ENCODE measurements at places on chromosomes 12 and 14.

GRCh38 chr12:112635036-112635435 is 156.5 kb upstream of the RPH3A start:
- DNase-seq, result no peak

DNA sequence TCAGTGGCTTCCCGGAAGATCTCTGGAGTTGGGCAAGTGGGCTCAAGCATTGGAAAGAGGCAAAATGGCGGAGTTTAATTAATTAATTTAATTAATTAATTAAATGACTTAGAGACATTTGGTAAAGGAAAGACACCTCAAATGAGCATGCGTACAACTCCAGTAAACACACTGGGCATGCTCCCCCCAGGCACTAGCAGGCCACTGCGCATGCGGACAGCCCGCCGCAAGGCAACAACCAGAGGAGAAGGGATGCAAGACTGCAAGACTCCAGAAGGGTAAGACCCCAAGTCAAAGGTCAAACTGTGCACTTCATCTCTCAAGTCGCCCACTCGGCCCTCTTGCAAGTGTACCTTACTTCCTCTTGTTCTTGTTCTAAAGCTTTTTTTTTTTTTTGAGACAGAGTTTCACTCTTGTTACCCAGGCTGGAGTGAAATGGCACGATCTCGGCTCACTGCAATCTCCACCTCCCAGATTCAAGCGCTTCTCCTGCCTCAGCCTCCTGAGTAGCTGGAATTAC is 57.8 kb upstream of the PSMC1 start:
- DNase-seq, result no peak

GRCh38 chr12:55996715-55997534 is at the start of gene SUOX:
Gene SUOX, plus strand, starts transcription at chr12:55997276. Its CDS starts 4,946 bp downstream, at chr12:56002222.
- peak; percentile 22 for DNase-seq

- DNase-seq, result no peak
Observed at GRCh38 chr12:59041241-59042121, 121.2 kb upstream of the LRIG3 start.

DNA sequence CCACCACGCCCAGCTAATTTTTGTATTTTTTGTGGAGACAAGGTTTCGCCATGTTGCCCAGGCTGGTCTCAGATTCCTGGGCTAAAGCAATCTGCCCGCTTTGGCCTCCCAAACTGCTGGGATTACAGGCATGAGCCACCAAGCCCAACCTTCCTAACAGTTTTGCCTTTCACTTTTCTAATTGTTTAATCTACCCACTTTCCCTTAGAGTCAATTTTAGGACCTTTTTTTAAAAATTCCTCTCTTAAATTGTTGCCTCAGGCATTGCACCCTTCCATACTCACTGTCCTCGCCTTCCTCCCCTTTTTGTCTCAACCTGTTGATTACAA is 11.5 kb downstream of the ZFHX2 start:
- DNase-seq, result no peak

DNA sequence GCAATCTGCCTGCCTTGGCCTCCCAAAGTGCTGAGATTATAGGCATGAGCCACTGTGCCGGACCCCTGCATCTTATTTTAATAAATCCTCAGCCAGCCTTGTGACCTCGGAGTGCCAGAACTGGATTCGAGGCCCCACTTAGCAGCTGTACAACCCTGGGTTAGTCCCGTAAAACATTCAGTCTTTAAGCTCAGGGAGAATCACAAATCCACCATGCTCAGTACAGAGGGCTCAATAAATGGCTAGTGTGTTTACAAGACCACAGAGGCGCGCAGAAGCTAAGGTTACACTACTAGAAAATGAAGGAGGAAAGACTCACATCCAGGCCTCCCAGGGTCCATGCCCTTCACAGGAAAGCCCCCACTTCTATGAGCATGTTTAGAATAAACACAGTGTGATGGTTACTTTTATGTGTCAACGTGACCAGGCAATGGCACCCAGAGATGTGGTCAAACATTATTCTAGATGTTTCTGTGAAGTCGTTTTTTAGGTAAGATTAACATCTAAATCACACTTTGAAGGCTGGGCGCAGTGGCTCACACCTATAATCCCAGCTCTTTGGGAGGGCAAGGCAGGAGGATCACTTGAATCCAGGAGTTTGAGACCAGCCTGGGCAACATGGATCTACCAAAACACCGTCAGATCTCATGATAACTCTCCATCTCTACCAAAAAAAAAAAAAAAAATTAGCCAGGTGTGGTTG is 55.3 kb downstream of the CLMN start:
- DNase-seq, result no peak

GRCh38 chr14:96949594-96949993 is 152.4 kb downstream of the VRK1 start:
- DNase-seq, result no peak

GRCh38 chr12:54460317-54460923 is 13.0 kb downstream of the GTSF1 start:
- DNase-seq, result no peak

- DNase-seq, result no peak
Observed at GRCh38 chr12:102564026-102564425, 83.7 kb upstream of the IGF1 start.

DNA sequence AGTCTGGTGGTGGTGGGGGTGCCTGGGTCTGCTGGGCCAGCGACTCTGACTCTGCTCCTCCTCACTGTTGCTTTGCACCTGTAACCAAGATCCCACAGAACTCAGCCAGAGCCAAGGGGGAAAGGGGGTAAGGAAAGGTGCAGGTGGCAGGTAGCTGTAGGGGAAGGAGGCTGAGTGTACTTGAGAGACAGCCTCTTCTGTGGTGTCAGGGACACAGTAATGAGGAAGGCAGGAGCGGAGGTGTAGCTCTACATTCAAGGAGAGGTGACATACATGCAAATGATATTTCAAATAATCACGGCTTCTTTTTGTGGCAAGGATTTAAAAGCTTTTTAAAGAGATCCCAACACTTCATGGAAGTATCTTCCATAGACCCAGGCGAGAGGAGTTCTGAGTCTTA is 23.4 kb downstream of the TESPA1 start:
- DNase-seq, result no peak

DNA sequence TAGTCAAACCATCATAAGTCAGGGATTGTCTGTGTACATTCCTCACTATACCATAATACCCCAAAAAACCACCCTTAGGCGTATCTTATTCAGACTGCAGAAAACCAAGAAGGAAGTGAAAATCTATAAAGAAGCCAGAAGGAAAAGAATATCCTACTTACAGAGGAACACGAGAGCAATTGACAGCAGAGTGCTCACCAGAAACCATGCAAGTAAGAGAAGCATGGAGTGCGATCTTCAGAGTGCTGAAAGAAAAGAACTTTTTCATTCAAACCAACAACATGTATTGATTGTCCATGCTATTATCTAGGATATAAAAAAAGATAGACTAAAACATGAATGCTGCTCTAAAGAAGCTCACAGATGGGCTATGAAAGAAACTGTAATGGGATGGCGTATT is 50.8 kb downstream of the STXBP6 start:
- DNase-seq, result no peak

- no peak for DNase-seq
Observed at GRCh38 chr12:68768431-68768939, 22.5 kb downstream of the SLC35E3 start.

GRCh38 chr14:54742492-54743350 is 159.9 kb downstream of the GCH1 start:
- no peak for DNase-seq

DNA sequence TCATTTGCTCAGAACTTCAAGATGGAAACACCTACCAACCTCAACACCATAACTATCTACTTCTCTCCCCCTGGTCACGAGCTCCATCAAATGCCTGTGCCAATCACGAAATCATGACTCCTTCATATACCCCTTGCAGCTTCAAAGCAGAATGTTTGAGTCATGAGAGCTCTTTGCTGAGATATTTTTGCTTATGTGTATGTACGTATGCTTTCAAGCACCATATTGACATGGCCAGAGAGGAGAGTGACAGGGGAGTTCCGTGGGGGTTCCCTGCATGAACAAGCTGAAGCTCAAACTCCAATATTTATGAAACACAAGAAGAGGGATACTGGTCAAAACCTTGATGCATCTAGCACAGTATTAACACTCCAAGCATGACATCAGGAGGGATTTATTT is 374.4 kb downstream of the DPF3 start:
- DNase-seq, result no peak

DNA sequence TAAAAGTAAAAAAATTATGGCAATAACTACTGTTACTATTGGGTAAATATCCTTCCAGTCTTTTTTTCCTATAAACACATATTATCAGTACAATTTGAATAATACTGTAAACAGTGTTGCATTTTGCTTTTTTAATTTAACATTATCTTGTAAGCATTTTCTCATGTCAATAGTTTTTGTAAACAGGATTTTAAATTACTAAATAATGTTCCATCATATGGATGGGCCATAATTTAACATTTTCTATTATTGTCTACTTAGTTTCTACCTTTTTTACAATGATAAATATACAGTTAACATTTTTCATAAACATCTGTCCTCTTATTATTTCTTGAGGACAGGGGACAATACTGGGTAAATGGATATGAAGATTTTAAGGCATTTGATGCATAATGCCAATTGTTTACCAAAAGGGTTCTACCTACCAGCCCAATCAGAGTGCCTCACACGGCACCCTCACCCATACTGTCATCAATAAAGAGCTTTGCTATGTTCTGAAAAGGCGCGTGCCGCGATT is 759 bp upstream of the ACVR1B start:
- no peak for DNase-seq

- no peak for DNase-seq
Observed at GRCh38 chr12:67833602-67834001, 155.6 kb upstream of the IFNG-AS1 start.

DNA sequence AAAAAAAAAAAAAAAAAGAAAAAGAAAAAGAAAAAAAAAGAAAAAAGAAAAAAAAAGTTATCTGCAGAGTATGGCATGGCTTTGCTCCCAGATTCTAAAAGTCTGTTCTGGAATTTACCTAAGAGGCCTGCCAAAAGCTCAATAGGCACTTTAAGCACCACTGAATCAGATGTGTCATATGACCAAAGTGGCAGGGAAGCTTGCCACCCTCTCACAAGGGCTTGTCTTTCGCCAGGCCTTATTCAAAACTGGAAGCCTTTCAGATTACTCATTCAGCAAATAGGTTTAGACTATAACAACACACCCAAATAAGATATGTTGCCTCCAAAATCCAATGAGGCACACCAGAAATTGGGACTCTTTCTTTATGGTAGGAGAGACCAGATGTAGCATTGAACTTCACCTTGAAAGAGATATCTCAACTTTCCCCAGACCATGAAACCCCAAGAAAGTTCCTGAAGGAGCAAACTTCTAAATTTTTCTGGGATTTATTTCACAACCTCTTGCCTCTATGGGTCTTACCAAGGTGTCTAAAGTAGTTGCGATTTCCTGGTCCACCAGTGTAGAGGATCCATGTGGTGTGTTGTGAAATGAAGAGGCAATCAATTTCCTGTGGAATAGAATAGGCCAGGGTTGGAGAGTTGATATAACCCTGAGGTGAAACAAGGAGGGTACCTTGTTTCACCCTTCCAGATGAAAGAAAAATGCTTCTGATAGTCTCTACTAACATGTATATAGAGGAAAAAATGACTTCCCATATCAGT is 218.8 kb downstream of the DAD1 start:
- DNase-seq, result no peak

- DNase-seq, result no peak
Observed at GRCh38 chr12:109900752-109901580, 892 bp downstream of the TCHP start.

DNA sequence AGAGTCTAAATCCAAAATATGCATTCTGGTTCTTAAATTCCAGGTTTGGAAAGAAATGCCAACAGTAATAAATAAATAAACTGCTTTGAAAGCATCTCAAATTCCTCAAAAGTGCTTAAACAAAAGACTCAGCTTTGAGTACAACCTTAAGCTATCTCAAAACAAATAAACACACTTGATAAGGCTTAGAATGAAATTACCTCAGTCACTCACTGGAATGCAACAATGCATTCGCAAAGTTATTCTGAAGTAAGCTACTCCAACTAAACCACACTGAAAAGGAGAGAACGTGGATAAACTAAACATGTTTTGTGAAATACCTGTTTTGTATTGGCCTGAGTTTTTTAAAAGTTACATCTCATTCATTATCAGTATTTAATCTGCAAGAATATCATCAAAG is 1.2 kb downstream of the SPTSSA start:
- DNase-seq, result no peak

- no peak for DNase-seq
Observed at GRCh38 chr14:31745741-31746140, 184.5 kb downstream of the NUBPL start.

DNA sequence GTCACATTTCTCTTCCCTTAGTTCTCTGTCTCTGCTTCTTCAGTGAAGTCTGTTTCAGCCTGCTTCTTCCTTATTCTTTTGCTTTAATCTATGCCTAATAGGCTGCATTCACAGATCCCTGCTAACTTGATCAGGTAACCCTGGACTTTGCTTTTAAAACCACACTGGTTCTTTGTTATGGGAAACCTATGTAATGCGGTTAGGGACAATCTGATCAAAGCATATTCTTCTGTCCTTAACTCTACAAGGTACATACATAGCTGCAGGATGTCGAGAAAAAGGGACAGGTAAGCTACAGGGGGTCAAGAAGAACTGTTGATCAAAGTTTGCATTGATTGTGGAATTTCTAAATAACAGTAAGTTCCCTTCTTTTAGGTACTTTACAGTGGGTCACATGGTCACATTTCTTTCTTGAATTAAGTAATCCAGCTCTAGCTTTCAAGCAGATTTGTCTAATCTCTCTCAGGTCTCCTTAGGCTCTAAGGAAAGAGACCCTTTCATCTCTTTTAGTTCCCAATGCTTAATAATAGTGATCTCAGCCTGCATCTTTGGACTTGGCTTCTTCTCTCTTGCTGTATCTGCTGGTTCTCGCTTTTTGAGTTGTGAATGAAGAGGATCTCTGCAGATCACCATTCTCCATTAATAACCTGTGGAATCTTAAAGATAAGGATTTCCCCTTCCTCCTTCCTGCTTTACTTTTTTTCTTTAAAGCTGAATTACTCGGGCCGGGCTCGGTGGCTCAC is 3.8 kb downstream of the COPZ1 start:
- DNase-seq, result no peak

- no peak for DNase-seq
Observed at GRCh38 chr12:73187765-73188164, 915.6 kb downstream of the TRHDE start.

DNA sequence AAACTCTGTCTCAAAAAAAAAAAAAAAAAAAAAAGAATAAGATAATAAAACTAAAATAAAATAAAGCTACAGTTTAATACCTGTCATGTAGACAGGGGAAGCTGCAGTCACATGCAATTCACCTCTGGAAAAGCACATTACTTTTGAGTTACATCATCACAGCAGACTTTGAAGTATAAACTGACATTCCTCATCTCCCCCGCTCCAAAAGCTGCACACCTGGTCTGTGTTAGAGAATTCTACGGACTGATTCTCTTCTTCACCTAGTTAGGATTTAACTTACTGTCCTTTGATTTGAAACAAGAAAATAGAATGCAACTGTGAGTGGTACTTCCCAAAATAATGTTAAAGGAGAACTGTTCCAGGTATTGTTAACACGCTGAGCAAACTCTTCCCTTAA is 25.1 kb downstream of the SPPL3 start:
- DNase-seq, result no peak

DNA sequence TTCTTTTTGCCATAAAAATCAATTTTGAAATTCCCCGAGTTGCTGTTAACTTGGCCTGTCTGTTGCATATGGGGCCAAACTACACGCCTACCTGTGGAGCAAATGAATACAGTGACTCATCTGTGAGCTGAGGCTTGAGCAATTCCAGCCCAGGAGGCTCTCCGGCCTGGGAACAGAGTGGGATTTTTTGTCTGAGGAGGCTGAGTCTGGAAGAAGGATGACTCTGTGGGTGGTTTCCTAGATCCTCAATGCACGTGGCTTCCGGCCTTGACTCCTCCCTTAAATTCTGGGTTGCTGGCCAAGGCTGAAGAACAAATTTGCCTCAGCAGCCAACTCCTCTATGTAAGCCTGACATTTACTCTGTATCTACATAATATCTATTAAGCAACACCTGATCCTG is 124.1 kb downstream of the SSPN start:
- no peak for DNase-seq

All from KG1 (cell line).